ENCODE measurements at places on chromosomes 6 and 20.

- DNase-seq = no peak
Observed at GRCh38 chr6:161922631-161923119, 648.8 kb upstream of the AGPAT4 start.

- DNase-seq = no peak
Observed at GRCh38 chr20:45049904-45050471, 50.9 kb downstream of the KCNS1 start.

GRCh38 chr20:59224236-59224635 lies 60.6 kb downstream of the ZNF831 start:
- DNase-seq = no peak

DNA sequence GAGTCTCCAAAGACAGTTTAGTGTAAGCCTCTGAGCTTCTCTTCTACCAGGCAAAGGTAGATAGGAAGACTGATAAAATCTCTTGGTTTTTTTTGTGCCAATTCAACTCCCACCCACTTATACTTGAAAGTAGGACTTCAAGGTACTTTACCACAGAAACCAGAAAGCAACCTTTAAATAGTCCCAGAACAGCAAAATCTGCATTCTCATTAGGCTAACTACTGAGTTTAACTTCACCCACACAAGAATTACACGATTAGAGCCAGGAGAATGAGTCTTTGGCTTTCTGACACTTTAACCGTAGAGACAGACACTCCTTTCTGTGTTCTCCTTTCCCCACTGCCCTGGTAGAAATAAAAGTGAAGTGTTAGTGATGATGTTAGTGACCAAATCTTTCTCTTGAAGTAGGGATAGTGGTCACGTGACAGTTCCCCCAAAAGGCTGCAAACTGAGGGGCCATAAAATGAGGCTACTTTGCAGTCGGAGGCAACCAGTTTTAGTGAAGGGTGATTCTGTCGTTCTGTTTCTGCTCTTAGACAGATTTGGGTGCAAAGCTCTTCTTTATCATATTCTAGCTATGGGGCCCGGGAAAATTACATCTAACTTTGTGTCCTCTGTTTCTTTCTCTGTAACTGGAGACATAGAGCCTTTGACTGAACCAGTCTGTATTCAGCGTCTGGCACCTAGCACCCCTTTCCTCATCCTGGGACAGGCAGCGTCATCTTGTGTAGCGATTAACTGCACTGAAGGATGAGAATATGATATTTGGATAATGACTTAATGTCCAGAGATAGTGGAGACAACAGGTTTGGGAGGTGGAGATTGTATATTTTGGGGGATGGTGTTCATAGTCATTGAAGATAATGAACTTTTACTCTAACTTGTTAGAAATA lies 206.4 kb upstream of the CITED2 start:
- peak; percentile 53 for DNase-seq

DNA sequence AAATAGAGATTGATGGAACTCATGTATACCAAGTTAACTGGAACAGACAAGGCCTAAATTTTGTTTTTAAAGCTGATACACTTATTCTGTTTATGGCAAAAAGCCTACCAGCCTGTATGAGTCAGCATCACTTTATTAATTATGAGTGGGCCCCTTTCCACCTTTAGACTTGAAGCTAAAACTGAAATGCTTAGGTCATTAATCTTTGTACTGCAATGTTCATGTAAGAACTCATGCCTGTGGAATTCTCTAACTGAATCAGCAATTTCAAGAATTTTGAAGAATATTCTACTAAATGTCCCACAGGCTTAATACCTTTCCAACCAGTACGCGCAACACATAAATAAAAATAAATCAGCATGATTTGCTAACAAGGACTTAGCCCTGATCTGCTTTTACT lies 140.2 kb upstream of the PHACTR1 start:
- no peak for DNase-seq

DNA sequence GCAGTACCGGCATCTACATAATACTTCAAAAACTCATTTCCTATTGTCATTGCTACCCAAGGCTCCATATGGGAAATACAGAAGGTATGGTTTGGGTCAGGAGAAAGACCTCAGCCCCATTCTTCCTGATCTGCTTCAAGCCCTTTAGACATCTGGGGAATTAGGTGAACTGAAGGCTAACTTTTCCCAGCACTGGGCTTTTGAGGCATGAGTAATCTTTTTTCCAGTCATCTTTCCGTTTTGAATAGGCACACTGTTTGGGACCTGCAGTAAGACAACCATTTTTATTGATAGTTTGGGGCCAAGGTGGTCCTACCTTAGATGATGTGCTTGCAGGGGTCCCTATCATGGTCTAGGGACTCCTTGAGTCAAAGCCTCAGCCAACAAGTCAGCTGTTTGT lies 198.4 kb downstream of the HAO1 start:
- DNase-seq = no peak

DNA sequence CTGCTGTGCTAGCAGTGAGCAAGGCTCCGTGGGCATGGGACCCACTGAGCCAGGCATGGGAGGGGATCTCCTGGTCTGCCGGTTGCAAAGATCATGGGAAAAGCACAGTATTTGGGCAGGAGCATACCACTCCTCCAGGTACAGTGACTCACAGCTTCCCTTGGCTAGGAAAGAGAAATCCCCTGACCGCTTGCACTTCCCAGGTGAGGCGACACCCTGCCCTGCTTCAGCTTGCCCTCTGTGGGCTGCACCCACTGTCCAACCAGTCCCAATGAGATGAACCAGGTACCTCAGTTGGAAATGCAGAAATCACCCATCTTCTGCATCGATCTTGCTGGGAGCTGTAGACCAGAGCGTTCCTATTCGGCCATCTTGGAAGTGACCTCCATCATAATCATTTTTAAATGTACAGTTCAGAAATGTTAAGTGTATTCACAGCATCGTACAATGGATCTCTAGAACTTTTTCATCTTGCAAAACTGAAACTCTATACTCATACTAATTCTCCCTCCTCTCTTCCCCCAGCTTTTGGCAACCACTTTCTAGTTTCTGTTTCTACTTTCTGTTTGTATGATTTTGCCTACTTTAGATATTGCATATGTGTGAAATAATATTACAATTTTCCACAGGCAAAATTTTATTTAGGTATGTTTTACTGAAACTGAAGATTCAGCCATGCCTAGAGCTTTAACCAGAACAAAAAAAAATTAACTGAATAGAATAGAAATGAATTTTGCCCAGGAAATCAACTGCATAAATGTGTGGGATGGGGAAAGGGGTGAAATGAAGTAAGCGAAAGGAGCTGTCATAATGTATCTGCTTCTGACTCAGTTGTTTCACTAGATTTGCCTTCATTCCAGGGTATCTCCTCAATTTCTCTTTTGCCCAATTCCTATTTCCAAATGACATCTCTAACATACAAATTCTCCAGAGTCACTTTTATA lies 100.0 kb downstream of the RWDD2A start:
- no peak for DNase-seq
